ENCODE measurements at places on chromosomes 2 and 18.

- DNase-seq: no peak
Observed at GRCh38 chr2:14602309-14602708, 30.2 kb upstream of the LRATD1 start.

- DNase-seq: no peak
Observed at GRCh38 chr2:134599236-134599635, 119.6 kb downstream of the TMEM163 start.

DNA sequence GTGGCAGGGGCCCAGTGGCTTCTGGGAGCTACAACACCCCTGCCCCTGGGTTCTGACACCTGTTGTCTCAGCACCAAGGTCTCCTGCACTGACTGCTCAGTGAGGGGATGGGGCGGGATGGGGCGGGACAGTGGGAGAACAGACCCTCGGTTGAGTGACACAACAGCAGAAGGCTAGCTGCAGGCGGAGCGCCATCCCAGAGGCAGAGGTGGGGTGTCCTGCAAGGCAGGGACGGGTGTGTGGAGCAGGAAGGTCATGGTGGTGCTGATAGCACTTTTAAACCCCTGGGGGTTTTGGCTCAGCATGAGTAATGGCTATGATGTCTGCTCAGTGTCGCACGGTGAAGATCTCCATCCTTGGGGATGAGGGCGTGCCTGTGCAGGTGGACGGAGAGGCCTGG is 105.1 kb downstream of the DGKD start:
- DNase-seq: no peak

DNA sequence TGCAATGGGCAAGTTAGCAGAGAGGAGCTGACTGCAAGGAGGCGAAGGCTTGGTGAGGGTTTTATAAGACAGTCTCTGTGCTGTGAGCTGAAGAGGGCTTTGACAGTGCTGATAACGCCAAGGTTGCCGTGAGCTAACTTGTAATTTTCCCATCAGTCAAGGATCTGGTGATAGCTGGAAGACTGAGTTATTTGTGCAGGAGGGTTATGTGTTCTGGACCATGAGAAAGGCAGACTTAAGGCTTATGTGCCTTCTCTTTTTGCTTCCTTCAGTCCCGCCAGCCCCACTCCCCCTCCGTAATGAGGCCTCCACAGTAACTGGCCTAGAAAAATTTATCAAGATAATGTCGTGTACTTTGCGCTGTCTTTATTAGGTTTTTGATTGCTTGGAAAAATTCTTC is 94.6 kb downstream of the RTP5 start:
- DNase-seq: no peak

GRCh38 chr18:45993438-45993837 is 26.3 kb upstream of the EPG5 start:
- DNase-seq: no peak

- DNase-seq: no peak
Observed at GRCh38 chr2:96431319-96431718, 73.8 kb downstream of the NEURL3 start.

DNA sequence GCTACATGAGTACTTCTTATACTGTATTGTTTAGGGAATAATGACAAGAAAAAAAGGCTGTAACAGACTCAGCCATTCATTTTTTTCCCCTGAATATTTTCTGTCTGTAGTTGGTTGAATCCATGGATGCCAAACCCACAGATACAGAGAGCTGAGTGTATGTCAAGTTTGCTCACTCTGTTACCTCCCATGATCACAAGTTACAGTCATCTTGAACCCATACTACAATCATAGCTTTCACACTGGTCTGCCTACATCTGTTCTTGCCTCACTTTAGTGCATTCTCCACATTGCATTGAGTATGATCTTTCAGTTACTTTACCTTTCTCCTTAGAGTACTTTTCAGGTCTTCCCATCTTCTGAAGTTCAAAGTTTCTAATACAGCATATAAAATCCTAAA is 94.0 kb downstream of the BIRC6 start:
- no peak for DNase-seq

- DNase-seq: no peak
Observed at GRCh38 chr2:10001586-10001985, 41.8 kb upstream of the KLF11 start.

DNA sequence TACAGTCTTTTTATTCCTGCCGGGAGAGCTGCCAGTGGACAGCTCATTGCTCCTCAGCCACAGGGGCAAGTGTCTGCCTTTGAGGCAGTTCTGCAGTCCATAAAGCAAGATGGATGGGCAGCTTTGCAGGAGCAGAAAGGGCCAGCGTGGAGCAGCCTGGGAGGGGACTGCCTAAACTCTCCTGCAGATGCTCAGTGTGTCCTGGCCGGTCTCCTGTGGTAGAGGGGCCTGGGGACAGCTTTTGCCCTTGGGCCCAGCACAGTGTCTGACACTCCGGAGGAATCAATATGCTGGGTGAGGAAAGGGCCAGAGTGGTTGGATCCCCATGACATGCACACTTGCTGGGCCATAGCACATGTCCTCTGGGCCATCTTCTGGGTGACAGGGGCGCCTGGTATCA is 65.7 kb upstream of the DAPL1 start:
- peak; percentile 38 for DNase-seq

GRCh38 chr2:45778720-45779171 is 127.3 kb downstream of the PRKCE start:
- DNase-seq: no peak

DNA sequence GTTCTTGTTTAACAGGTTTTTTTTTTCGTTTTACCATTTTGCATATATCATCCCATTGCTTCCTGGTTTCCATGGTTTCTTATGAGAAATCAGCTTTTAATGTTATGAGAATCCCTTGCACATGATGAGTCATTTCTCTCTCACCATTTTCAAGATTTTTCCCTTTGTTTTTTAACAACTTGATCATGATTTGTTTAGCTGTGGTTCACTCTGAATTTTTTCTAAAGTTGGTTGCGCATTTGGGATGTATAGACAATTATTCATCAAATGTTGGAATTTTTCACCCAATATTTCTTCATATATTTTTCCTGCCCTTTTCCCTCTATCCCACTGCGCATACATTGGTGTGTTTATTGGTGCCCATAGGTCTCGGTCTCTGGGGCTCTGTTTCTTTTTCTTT is 42.4 kb upstream of the BIN1 start:
- DNase-seq: no peak

- DNase-seq: no peak
Observed at GRCh38 chr18:74438091-74438490, 19.0 kb downstream of the DIPK1C start.

DNA sequence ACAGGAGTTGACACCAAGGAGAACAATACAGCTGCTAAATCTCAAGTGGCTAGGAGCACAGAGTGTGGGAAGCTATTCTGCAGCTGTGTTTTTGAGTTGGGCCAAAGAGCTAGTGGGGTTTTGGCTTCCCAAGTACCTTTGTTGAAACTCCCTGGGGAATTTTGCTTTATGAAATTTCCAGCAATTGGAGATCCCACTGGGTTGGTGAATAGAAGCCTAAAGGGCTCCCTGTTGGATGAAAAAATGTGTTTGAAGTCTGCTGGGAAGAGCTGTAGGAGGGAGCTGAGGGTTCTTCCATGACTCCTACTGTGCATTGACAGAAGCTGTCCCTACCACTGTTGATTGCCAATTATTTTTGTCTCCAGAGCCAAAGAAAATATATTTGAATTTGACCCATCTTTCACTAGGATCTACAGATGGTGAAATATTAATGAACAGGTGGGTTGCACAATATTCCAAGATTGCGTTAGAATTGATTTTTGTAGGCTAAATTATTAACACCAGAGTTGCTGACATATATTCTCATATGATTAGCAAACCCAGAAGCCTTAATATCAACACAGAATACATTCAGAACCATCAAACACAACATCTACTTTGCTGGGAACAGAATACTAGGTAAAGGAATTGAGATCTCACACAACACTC is 95.4 kb upstream of the CYP1B1 start:
- DNase-seq: no peak

GRCh38 chr18:5961097-5961827 is 65.9 kb upstream of the TMEM200C start:
- no peak for DNase-seq

DNA sequence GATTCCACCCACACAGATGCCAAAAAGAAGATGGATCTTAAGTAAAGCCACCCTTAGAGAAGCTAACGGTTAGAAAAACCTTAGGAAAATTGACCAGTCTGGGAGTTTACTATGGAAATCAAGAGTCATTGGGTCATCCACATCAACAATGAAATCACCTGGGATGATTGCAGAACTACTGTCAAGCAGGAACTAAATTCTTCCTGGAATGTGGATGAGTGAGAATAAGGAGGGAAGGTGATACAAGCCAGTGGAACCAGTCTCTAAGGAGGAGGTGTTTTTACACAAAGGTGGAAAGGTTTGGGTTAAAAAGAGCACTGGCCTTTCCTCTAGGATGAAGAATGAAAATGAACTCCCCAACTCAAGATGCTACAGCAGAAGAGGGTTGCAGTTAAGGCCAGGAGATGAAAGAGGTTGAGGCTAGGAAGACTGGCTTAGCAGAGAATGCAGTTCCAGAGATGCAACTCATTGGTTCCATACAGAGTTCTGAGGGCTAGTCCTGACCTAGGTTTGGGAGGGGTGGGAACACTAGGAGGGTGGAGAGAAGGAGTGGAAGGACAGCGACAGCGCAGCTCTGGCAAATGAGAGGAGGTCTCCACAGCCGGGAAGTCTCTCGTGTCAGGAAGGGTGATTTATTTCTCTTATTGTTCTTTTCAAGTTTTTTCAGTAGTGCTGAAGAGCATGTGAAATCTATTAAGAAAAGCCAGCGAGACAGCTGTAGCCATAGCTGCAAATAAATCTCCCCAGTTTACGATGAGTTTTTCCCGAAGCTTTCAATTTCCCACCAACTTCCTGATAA is 27.7 kb upstream of the KDM3A start:
- DNase-seq: no peak

DNA sequence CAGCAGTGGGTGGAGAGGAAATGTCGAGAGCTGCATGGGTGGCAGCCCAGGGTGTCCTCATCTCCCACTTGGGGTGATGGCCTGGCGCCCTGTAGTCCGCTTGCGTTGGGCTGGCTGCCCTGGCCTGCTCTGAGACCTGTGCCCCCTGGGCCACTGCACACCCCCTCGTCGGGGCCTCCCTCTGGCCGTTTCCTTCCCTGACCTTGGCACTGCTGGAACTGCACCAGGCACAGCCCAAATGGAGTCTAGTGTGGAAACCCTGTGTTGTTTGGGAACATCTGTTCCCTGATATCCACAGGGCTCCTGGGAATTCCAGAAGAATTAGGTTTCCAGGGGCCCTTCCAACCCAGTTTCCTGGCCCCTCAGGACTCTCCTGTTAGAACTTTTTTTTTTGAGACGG is 13.9 kb downstream of the EFHD1 start:
- no peak for DNase-seq

DNA sequence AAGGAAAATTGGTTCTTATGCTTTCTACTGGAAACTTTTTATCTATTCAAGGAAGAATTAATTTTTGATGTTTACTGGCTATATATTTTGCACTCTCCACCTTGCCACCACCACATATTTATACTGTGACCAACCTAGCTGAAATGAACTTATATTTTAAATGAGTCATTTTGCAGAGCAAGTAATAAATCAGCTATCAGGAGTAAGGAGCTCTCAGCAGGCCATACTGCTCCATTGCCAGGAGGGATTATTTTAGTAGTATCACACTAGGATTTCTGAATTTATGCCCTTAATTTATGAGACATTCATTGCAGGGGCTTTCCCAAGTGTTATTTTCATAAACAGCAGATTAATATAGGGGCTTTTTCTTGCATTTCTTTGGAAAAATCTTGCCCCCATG is 125.8 kb upstream of the CYP1B1 start:
- DNase-seq: no peak

DNA sequence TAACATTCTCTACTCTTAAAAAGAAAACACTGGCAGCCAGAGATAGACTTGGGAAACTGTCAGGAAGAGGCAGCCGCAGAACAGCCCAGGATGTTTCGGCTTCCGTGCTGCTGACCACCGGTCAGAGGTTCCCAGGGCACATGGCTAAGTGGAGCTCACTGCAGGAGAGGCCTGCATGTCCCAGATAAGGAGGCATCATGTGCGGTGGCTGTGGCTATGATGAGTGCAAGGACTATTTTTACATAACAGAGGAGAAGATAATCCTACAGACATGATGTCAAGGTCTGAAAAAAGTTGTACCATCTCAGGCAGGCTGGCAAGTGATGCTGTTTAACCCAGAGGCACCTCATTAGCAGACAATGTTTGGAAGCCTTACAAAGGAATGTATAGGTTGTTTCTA is 252.3 kb downstream of the CYRIA start:
- no peak for DNase-seq

- DNase-seq: no peak
Observed at GRCh38 chr2:15155959-15156574, 405.1 kb downstream of the NBAS start.

DNA sequence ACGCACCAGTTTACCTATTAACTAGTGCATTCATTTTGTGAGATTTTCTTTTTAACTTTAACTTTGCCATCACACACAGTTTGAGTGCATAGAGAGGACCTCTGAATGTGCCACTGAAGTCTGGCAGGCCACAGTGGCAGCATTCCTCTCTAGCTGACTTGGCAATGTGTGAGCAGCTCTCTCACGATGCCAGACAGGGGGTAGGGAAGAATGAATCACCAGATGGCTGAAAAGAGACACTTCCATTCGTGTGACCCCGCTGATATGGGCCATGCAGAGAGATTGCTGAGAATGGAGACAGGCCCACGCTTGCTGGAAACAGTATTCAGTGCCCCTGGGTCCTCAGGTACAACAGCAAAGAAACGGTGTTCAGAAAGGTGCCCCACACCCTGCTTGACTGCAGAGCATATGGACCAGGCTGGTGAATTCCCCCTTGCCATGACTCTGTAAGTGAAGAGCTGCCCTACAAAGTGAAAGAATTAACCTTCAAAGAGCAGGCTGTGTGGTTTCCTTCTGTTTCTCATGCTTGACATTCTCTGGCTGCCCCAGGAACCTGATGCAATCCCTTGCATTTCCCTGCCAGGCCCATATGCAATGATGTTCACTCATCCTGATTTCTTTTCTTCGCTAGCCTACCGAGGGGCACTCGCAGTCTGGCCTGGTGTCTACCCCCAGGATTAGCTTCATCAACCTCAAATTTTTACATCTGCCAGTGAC is 236.1 kb downstream of the CDH20 start:
- no peak for DNase-seq

DNA sequence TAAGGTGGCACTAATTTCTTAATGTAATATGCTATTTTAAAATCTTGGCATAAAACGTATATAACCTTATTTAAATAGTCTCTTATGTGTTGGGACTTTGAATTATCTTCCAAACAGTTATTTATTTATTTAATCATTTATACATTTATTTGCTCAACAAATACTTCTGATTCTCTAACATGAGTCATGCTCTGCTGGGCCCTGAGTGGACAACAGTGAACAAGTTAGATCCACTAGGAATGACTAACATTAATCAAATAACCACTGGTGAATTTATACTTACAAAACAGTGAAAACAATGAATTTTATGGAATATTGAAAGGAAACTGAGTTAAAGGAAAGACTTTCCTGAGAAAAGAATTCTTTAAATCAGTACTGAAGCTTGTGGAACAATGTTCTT is 1257.2 kb upstream of the CHAC2 start:
- DNase-seq: no peak

DNA sequence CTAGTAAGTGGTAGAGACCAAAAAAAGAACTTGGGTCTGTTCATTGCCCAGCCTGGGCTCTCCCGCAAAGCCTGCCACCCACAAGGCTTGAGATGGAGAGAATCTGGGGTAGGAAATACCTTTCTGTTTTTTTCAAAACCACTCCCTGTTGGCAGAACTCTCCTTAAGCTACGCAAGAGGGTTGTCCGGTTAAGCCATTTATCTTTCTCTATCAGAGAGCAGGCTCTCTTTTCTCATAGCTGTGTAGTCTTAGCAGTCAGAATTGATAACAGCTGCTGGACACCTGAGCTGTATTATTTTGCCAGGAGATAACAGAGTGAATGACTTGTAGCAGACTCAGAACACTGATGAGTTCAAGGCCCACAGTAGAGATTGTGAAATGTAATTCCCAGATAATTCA is 1088.1 kb downstream of the TSN start:
- no peak for DNase-seq

Data from right forelimb (tissue), 1 donor.